ENCODE measurements at places on chromosomes 11 and 22.

DNA sequence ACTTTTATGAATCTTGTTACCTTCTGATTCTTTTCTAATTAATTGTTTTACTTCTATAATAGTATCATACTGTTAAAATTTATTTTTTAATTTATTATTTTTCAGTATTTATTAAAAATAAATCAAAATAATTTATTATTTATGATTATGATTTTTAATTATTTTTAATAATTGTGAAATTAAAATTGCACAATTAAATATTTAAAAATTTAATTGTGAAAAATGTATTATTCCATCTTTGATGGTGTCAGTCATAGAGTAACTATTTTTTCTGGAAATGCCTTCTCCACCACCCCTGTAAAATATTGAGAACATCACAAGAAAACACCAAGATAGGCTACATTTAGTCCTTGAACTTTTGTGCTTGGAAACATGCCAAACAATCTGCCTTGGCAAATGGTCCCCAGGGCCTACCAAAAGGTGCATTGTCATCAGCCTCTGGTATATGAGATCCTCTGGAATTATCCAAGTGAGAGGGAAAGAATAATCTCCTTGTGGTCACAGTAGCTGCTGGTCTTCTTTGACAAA lies at the start of gene OR8H2:
TSS of gene OR8H2 (plus strand) at position 478 of the 528 bp plus-strand sequence. CDS start 1,356 bp downstream, outside the sequence.
- DNase-seq, result no peak

DNA sequence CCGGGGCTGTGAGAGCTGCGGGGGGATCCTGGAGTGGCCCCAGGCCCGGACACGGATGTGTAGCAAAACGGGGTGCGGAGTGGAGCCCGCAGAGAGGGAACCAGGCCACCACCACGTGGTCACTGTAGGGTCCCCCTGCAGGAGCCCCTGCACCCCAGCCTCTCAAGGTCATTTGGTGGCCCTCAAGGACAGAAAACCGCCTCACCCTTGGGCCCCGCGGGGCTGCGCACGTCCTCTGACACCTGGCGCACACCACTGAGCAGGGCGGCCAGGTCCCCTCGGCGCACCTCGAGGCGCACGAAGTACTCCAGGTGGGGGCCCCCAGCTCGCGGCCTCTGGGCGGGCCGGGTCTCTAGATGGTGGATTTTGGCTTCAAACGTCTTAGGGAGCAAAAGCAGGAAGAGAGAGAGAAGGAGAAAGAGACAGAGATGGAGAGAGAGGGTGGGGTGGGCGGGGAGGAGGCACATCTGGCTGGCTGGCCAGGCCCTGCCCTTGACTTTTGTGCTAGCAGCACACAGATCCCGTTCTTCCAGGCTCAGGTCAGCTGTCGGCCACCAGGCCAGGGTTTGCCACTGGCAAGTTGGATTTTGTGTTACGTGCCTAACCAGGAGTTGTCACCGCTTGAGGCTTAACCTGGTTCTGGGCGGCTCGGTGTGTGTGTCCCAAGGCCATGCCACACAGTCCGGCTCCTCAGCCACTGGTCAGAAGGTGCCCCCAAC lies 3.2 kb downstream of the TH start:
- DNase-seq, result no peak

DNA sequence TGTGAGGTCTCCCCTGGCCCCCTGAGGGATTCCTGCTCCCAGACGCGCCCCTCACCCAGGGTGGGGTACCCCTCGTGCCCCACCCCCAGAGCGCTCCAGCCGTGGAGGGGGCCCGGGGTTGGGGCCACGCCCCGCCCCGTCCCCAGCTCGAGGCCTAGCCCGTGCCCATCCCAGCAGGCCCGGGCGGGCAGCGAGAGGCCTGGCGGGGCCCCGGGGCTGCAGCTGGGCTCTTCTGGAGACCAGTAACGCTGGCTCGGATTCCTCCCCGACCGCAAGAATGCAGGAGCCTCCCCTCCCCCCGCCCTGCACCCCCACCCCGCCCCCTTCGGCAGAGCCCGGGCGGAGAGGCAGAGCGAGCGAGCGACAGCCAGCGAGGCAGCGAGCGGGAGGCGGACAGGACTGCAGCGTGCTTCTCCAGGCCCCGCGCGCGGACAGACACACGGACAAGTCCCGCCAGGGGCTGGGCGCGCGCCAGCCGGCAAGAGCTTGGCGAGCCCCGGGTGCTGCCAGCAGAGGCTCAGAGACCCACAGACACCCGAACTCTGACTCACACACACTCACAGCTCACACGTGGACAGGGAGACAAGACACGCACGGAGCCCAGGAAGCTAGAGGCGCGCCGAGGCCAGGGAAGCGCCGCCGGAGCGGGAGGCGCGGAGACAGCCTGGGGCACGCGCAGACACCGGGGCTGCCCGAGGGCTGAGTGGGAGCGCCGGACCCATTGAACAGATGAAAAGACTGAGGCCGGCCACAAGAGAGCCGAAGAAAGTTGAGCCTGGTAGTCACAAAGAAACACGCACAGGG lies 15.2 kb downstream of the BCL9L start:
- peak; percentile 91 for DNase-seq

GRCh38 chr11:77173494-77173893 lies 45.4 kb downstream of the MYO7A start:
- DNase-seq, result peak; percentile 48

- DNase-seq, result no peak
Observed at GRCh38 chr11:89184021-89184420, 6.3 kb downstream of the TYR start.

DNA sequence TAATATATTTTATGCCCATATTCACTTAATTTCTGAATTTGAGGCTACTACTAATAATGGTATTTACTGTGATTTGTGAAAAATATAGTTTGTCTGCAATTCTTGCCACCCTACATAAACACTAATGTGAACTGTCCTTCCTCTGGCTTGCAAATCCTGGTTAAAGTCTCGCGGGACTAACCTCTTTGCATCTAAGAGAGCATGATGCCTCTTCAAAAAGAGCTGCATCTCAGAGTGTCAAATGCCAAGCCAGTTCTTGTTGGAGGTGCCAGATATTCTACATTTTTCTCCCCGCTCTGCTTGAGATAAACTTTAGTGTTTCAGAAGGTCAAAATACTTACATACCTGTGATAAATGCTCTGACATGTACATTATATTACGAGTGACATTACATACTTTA lies 2.1 kb downstream of the ARHGAP42 start:
- DNase-seq, result no peak

DNA sequence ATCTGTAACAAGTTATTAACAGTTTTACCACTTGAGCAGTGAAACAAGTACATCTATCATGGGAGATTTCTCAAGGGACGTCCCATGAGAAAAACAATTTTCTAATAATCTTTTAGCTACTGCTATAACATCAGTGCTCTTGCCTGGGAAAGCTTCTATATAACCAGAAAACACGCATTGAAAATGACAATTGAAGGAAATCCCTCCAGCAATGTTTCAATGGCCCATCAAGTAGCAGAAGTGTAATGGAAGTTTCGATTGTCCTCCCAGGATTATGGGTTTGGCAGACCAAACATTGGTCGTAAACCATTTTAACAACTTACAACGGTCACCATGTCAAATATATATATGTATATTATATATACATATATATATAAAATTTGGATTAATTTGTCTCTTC lies 8.0 kb upstream of the PRR33 start:
- no peak for DNase-seq

DNA sequence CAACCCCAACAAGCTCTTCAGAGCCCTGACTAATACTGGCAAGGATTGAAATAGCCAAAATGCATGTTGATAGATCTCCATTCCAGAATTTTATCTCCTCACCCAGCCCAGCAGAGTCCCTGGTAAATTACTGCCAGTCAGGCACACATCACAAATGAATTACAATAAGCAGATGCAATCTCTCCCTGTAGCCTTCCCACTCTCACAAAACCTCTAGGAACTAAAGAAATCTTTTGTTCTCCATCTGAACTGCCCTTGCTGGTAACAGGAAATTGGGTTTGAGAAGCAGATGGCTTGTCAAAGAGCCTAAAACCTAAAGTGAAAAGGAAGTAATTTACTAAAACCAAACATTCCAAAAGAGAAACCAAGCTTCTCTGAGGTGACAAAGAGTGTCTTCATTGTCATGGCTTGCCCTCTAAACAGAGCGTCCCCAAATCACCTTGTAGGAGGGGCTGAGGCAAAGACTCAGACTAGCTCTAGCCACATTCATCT lies 59.5 kb downstream of the FAM168A start:
- peak; percentile 21 for DNase-seq

DNA sequence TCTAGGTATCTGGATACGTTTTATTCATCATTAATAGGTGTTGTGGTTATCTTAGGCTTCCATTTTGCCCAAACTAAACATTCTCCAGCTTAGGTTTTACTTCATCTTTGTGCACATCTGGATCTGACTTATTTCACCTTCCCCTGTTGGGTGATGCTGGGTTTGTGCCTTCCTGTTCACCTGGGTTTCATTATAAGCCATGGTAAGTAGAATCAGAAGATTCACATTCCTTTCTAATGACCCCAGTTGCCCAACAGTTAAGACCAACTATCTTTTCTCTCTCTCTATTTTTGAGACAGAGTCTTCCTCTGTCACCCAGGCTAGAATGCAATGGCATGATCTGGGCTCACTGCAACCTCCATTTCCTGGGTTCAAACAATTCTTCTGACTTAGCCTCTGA lies 44.6 kb downstream of the LMO2 start:
- DNase-seq, result no peak
